ENCODE measurements at places on chromosomes 2 and 18.

- no peak for DNase-seq
Measured at GRCh38 chr18:48826271-48826670, 124.5 kb downstream of the SMAD7 start.

DNA sequence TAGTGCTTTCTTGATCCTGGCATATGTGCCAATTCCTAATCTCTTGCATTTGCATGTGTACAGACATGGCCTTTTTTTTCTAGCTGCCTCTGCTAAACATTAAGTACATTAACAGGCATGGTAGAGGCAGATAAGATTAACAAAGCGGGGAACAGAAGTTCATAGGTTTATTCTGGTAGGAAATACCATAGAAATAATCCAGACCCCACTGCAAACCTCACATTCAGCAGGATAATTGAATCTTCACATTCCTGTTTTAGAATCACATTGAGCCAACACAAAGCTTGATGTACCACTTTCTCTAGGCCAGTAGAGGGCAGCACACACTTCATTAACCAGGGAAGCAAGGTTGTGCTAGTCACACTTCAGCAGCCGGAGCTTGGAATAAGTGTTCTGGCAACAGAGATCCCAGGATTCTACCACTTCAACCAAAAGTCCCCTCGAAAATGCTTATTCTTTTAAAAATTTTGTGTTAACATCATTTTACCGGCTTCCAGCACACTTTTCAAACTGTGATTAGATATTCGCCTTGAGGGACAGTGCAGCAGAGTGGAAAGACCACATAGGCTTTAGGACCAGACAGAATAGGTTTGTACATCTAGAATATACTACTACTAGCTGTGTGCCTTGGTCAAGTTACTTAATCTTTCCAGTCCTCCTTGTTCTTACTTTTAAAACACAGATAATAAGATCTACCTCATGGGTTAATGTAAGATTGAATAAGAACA is 420.2 kb upstream of the CHST9 start:
- DNase-seq: peak; percentile 40

DNA sequence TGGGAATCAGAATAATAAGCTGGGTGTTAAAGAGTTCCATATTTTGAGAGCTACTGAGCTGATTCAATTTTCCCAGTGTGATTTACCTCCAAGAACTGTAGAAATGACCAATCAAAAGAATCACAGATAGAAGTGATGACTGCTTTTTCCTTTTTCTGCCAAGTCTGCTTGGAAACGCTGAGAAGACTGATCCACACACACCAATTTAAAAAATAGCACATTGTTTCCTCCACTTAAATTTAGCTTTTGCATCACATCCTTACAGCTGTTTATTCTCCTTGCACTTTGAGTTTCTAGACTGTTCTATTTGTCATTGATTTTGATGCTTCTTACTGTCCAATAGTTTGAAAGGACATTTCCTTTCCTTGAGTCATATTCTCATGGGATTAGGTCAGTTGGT is 590.3 kb upstream of the CHAC2 start:
- no peak for DNase-seq

- no peak for DNase-seq
Measured at GRCh38 chr18:62556397-62556796, 33.6 kb downstream of the ZCCHC2 start.

GRCh38 chr2:31038385-31038784 is 99.9 kb downstream of the GALNT14 start:
- no peak for DNase-seq

- no peak for DNase-seq
Measured at GRCh38 chr2:120316528-120317179, 29.3 kb upstream of the INHBB start.

- DNase-seq: no peak
Measured at GRCh38 chr2:88811233-88811632, 119.8 kb downstream of the RPIA start.

DNA sequence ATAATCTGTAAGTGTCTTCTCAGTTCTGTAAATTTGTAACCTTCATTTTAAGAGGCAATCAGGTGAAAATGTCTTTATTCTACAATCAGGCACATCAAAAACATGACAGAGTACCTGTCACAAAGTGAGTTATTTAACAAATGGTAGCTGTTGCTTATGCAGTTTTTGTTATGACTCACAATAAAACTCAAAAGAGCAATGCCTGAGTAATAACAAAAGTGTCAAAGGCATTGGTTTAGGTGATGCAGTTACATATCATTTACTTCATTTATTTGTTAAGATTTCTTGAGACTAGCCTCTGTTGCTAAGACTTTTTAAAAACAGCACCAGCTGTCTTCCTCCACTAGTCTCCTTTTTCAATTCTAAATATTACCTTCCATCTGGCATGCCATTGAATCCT is 177.8 kb downstream of the KIAA1328 start:
- DNase-seq: no peak

- DNase-seq: no peak
Measured at GRCh38 chr2:179861027-179861415, 391 bp downstream of the ZNF385B start.

- no peak for DNase-seq
Measured at GRCh38 chr2:130337735-130338325, 4.9 kb upstream of the IMP4 start.

- peak; percentile 85 for DNase-seq
Measured at GRCh38 chr2:45237850-45238542, 228.7 kb upstream of the SIX2 start.

GRCh38 chr2:144597894-144598593 is 78.1 kb upstream of the ZEB2 start:
- no peak for DNase-seq

GRCh38 chr2:172995323-172996244 is 80.1 kb upstream of the MAP3K20 start:
- peak; percentile 63 for DNase-seq

- no peak for DNase-seq
Measured at GRCh38 chr2:77009307-77009706, 512.9 kb downstream of the LRRTM4 start.

DNA sequence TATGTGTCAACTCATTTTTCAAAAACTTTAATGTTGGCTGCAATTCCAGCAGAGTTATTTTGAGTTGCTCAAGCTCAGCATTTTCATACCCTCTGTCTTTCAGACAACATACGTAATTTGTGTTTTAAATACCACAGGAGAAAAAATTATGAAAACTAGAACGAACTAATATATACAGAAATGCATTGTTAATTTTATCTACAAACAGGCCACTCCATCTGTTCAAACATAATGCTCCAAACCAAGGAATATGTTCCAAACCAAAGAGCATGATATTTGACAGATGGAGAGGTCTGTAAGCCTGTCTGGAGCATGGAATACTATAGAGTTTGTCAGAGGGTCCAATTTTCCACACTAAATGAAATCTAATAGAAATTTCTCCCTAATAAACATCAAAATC is 536.2 kb upstream of the FSIP2 start:
- no peak for DNase-seq

- DNase-seq: no peak
Measured at GRCh38 chr2:19360266-19360965, 2.0 kb upstream of the OSR1 start.

GRCh38 chr18:68763083-68763482 is 34.8 kb upstream of the CCDC102B start:
- DNase-seq: no peak

DNA sequence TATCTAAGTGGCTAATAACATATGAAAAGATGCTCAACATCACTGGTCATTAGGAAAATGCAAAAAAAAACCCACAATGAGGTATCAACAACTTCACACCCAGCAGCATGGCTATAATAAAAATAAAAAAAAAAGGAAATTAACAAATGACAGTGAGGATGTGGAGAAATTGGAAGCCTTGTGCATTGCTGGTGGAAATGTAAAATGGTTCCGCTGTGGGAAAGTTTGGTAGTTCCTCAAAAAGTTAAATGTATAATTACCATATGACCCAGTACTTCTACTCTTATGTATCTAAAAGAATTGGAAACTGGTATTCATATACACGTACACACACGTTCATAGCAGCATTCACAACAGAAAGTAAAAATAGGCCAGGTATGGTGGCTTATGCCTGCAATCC is 15.5 kb upstream of the CACNB4 start:
- no peak for DNase-seq

DNA sequence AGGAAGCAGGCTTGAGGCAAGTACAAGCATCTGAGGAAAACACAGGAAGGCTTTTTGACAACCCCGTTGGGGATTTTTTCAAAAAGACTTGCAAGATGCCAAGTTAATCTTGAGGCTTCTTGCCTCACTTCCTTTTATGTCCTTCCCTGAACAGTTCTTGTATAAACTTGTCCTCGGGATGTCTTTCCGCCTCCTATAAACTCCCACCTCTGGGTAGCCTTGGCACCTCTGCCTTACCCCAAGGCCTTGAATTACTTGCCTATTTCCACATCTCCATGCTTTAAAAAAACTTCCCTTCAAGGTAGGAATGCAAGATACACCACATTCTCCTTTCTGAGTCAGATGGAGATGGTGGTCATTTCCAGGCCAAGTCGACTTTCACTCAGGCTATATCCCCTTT is 106.4 kb upstream of the RBBP8 start:
- DNase-seq: peak; percentile 56

DNA sequence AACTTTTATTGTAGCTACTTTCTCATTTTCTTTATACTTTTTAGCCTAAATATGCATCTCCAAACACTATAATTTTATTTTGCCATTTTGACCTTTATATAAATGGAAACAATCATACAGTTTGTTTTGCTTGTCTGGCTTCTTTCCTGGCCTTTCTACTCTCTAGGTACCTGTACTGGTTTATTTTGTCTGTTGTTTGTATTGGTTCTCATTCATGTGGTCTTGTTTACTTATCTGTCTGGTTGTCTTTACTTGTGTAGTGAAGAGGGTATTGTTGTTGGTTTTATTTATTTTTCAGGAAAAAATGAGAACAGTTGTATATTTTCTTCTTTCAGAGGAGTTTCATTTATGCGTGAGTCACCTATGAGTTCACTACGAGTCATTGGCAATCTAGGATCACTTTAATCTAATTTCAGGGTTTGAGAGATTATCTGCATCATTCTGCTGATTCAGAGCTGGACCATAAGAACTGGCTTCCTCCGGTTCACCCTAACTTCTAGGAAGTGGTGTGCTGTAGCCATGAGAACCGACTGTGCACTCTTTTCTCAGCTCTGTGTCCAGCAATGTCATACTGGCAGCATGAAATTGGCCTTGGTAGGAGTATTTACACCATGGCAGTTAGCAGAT is 33.1 kb upstream of the HDAC4 start:
- DNase-seq: peak; percentile 66

GRCh38 chr2:69703189-69703588 is 38.7 kb upstream of the ANXA4 start:
- peak; percentile 97 for DNase-seq

DNA sequence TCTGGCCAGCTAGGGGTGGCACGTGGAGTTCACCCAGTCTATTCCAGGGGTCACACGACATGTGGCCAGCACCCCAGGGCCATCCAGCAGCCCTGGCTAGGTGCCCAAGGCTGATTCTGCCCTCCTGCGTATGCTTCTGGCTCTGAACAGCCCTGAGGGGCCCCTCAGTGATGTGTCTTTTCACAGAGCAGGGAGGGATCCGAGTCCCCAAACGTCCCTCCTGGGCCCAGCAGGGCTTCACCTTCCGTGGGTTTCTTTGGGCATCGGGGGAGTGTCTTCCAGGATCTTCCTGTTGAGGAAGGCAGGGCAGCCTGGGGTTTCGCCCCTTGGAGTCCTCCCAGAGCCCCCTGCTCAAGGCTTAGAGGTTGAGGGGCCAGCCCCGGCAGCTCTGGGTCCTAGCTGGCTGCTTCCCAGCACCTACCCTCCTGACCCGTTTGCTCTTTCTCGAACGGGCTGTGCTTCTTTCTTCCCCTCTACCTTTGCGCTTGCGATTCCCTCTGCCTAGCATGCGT is 165.9 kb downstream of the DYSF start:
- no peak for DNase-seq

DNA sequence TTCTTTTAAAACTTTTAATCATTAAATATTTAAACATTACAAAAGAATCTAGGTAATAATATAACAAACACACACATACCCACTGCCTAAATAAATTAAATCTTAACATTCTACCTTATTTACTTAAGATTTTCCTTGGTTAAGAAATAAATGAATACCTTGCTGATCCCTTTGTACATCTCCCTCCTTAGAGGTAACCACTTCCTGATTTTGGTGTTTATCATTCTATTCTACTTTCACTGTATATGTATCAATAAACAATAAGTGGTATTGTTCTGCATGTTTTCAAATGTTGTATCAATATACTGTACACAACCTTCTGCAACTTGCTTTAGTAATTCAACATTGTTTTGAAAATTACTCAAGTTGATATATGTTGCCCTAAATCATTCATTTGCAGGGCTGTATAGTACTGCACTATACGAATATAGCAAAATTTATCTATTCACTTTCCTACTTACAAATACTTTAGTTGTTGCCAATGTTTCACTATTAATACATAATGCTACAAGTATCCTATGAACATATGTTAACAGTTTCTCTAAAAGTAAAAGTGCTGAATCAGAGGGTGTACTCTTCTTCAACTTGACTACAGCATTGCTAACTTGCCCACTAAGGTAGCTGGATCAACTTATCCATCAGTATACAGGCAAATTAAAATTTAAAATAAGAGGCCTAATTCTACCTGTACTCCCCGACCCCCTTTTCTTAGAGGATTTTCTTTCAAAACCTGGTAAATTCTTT is 65.8 kb downstream of the MEMO1 start:
- no peak for DNase-seq

DNA sequence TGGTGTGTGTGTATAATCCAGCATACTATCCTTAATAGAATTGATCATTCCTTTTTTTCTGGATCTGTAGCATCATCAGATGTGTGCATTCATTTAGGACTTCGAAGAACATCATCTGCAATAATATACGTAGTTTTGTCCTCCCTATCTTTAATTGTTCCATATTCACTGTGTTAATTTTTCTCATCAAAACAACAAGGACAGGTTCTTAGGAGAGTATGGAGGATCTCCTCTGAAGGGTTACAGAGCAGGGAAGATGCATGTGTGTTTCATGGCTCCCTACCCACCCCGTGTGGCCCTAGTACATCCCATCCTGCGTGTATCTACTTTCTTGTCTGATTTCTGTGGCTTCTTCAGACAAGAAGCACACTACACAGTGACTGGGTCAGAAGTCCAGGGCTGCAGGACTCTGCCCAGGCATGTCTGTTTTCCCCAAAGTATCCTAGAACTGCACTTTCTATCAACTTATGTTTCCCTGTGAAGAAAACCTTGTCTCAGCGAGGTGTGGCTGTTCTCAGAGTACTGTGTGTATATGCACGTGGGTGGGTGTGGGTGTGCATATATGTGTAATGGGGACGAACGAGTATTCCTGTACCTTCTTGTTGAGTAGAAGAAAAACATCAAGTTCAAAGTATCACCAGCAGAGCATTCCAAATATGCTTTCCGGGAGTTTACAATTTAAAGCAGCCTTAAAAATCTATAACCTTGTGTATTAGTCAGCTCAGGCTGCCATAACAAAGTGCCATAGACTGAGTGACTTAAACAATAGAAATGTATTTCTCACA is 220.4 kb upstream of the FOSL2 start:
- no peak for DNase-seq

- no peak for DNase-seq
Measured at GRCh38 chr18:11800566-11801334, 50.5 kb upstream of the CHMP1B start.

DNA sequence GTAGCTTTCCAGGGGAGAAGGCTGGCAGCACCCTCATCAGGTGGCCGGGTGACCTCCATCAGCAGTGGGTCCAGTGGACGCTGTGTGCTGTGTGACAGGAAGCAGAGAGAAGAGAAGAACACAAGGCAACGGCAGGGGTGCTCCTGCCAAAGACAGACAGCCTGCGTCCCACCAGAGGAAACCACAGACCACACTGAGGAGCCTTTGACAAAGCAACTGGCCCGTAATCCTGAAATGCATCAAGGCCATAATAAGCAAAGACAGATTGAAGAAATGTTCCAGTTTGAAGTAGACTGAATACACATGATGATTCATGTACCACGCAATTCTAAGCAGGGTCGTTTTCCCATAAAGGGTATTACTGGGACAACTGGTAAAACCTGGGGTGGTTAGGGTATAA is 172.4 kb downstream of the FBXO15 start:
- DNase-seq: peak; percentile 86

Measured in MV-4-11 (cell line).